ENCODE measurements at places on chromosomes 16 and 17. TPM values are rescaled to one million over a fixed set of nuclear protein-coding genes. Genes with fewer than 3 reads are reported as not detected.
A peak's percentile ranks its signal among the peaks of the same experiment; 100 is the strongest.

DNA sequence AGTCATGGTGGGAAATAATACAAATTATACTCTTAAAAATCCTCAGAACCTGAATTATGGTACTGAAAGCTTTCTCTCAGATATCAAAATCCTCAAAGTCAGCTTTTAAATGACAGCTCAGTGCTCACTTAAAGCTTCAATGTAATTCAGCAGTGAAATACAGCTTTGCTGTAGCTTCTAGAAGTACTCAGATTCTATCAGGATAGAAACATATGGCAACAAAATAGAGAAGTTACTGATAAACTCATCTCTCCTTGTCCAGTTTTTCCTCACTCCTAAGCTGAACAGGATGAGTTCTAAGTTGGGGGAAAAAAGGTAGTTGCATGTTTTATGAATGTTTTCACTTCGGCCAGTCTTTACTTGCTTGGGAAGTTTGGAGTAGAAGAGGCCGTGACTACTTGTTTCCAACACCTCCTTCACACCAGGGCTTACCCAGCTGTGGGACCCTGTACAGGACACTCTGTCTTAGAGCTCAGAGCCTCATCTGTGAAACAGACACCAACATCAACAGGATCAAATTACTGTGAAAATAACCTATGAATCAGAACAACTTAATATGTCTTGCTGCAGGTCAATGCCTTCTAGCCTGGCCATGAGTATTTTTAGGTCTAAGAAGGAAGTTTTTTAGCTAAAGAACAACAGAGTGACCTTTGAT, 30.2 kb downstream of the OGFOD1 start:
- no peaks in the 10 kb centered on the region for H3K27me3 ChIP-seq
- H3K27ac ChIP-seq: no peak overlapping the region

DNA sequence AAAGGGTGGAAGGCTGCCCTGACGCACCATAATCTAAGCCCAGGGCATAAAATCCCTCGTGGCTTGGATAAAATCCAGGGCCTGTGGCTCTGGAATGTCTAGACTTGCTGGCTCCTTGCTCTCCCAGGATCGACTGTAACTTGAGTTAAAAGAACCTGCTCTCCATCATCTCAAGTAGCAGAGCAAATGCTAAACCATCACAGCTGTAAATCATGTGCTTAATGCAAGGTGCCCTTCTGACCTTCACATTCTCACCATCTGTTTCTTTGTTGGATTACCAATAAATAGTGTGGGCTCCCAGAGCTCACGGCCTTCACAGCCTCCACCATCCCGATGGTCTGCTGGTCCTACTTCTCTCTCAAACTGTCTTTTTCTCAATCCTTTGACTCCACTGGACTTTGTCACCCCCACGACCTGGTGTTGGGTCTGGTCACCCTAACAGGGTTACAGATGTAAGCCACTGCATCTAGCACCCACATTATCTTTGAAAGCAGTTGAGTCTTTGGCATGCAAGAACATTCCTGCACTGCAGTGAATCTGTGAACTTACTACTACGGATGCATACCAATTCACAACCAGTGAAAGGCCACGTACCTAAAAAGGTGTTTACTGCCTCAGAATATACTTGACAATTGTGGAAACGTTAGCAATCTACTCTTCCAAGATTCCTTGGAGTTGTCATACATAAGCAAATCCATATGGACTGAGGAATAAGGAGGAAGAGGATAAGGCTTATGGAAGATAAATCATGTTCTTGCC, 15.3 kb downstream of the RSL1D1 start:
- H3K36me3 ChIP-seq: peaks cover 50% of the 10 kb centered on the region
- no peaks in the 10 kb centered on the region for H3K27me3 ChIP-seq
- no peak overlapping the region for H3K27ac ChIP-seq
- H3K4me3 ChIP-seq: no peak overlapping the region
- DNase-seq: no peak
- peaks cover 16% of the 10 kb centered on the region for H3K4me1 ChIP-seq

DNA sequence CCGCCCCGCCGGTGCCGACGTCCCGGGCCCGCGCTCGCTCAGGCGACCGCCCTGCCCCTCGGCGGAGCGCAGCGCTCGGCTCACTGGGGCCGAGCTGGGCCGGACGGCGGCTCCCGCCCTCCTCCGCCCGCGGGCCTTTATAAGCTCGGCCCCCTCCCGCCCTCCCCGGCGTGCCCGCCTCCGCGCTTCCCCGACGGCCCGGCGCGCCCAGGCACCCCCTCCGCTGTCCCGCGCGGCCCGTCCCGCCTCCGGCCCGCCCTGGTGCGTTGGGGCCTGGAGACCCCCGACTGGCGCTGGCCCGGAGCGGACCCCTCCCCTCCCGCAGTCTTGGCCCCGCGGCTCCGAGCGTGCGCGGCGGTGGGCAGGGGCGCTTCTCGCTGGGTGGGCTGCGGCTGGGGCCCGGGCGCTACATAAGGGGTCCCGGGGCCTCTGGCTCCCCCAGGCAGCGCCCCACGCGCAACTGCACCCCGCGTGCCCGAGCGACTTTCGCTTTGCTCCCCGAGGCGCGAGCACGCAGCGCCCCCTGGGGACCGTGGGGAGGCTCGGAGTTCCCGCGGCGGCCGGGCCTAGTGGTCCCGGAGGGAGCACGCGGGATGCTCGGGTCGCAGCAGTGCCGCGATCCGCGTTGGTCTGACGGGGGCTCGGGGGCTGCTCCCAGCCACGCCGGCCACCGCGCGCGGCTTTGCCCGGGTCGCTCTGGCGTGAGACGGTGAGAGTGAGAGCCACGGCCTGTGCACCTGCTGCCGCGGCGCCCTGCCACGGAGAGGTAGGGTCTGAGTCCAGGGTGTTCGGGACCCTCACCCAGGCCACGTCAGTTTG, at the start of gene PIEZO1:
Gene PIEZO1 (minus strand): TSS at position 115 of the 819 bp plus-strand sequence. CDS start 256 bp downstream, outside the sequence.
- peak within 1 kb of the TSS; percentile 99 for H3K4me3 ChIP-seq
- peak; percentile 71 for DNase-seq
- H3K4me1 ChIP-seq: peaks cover 60% of the 10 kb centered on the region
- peaks cover 43% of the 10 kb centered on the region for H3K36me3 ChIP-seq
- H3K27me3 ChIP-seq: no peaks in the 10 kb centered on the region

- peak overlapping the region; percentile 46 for H3K4me3 ChIP-seq
- peaks cover 9% of the 10 kb centered on the region for H3K4me1 ChIP-seq
- no peaks in the 10 kb centered on the region for H3K27me3 ChIP-seq
- no peaks in the 10 kb centered on the region for H3K36me3 ChIP-seq
- H3K27ac ChIP-seq: no peak overlapping the region
These were observed 1.1 kb upstream of the PGAP3 start for GRCh38 chr17:39688945-39689344.

DNA sequence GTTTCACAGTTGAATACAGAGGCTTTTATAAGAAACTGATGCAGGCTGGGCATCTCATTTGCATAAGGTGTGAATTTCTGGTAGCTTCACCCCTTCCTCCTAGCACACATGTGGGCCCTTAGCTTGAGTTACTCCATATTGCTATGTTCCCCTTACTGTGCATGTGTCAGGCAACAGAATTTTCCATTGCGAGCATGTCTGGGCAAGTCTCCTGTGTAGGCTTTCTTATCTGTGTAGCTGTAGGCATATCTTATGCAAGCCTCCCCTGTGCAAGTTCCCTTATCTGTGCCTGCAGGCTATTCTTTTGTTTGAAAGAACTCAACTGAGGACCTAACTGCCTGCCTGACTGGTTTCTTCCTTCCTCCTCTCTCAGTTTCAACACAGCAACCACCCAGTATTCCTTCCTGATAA, 597.4 kb upstream of the CDH5 start:
- no peaks in the 10 kb centered on the region for H3K27me3 ChIP-seq
- H3K4me3 ChIP-seq: no peak overlapping the region
- DNase-seq: no peak
- H3K36me3 ChIP-seq: no peaks in the 10 kb centered on the region
- H3K4me1 ChIP-seq: no peaks in the 10 kb centered on the region

- peaks cover 19% of the 10 kb centered on the region for H3K4me1 ChIP-seq
- peak; percentile 91 for DNase-seq
- no peak within 1 kb of the TSS for H3K27ac ChIP-seq
- H3K27me3 ChIP-seq: peaks cover 91% of the 10 kb centered on the region
- H3K36me3 ChIP-seq: no peaks in the 10 kb centered on the region
These were observed at the start of gene MAPT for GRCh38 chr17:45894022-45894784. Gene MAPT, plus strand, starts transcription at chr17:45894554. Its CDS starts 67,784 bp downstream, at chr17:45962338.

DNA sequence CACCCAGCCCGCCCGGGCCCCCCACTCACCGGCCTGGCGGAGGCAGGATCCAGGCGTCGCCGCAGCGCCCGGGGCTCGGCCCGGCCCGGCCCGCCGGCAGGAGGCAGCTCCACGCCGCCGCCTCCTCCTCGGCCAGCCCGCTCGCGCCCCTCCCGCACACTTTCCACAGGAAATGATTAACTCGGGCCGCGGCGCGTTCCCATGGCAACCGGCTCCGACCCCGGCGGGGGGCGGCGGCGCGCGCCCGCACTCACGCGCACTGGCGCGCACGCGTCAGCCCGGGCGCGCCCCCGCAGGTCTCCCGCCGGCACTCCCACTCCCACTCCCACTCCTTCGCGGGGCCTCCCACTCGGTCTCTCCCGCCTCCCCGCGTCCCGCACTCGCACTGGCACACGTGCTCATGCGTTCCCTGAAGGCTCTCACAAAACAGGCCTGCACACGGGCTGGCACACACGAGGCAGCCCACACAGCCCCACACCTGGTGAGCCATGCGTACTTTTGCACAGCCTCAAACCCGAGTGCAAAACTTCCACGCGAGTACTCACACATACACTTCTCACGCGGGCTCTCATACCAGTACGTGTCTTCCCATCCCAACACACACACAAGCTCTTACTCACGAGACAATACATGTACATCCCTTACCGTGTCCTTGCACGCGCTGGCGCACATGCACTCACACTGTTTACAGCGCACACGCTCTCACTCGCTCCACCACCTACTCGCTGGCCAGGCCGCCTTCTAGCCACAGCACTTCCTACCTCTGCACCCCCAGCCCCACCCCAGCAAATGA, at the start of gene KIFC3:
Gene KIFC3 (minus strand): TSS at position 151 of the 793 bp plus-strand sequence. CDS start 4,248 bp downstream, outside the sequence.
- H3K27me3 ChIP-seq: no peaks in the 10 kb centered on the region
- peak within 1 kb of the TSS; percentile 93 for H3K4me3 ChIP-seq
- peaks cover 33% of the 10 kb centered on the region for H3K36me3 ChIP-seq
- peaks cover 56% of the 10 kb centered on the region for H3K4me1 ChIP-seq

GRCh38 chr17:32141258-32141657, 1.0 kb upstream of the RHOT1 start:
- H3K4me1 ChIP-seq: peaks cover 18% of the 10 kb centered on the region
- H3K36me3 ChIP-seq: peaks cover 3% of the 10 kb centered on the region
- H3K27me3 ChIP-seq: no peaks in the 10 kb centered on the region
- peak overlapping the region; percentile 75 for H3K27ac ChIP-seq
- DNase-seq: peak; percentile 31

DNA sequence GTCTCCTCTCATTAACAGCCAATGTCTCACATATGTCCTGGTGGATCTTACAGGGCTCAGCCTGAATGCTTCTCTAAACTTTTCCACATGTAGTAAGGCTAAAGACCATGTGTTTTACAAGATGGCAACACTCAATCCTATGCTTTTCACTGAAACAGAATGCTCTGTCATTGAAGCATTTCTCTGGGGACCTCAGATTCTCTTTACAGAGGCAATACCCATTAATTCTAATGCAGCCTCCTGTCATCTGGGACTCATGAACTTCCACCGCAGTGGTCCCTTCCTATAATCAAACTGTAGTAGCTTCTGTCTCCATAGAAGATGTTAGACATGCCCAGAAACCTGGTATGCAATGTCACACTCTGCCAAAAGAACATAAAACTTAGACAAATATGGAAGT, 926.6 kb upstream of the RBFOX1 start:
- no peak overlapping the region for H3K4me3 ChIP-seq
- H3K36me3 ChIP-seq: no peaks in the 10 kb centered on the region
- no peaks in the 10 kb centered on the region for H3K4me1 ChIP-seq
- no peaks in the 10 kb centered on the region for H3K27me3 ChIP-seq
- no peak overlapping the region for H3K27ac ChIP-seq

GRCh38 chr16:58114827-58115825, 14.1 kb downstream of the CFAP20 start:
- peak overlapping the region; percentile 9 for H3K27ac ChIP-seq
- H3K4me1 ChIP-seq: peaks cover 19% of the 10 kb centered on the region
- DNase-seq: no peak

GRCh38 chr17:48543107-48543853, 1.6 kb downstream of the HOXB2 start:
- peaks cover 11% of the 10 kb centered on the region for H3K4me1 ChIP-seq
- no peaks in the 10 kb centered on the region for H3K36me3 ChIP-seq
- DNase-seq: peak; percentile 74
- peak overlapping the region; percentile 48 for H3K4me3 ChIP-seq

GRCh38 chr17:53780320-53780719, 42.4 kb upstream of the KIF2B start:
- H3K27me3 ChIP-seq: no peaks in the 10 kb centered on the region
- no peak overlapping the region for H3K27ac ChIP-seq
- H3K4me1 ChIP-seq: no peaks in the 10 kb centered on the region
- no peak for DNase-seq
- no peak overlapping the region for H3K4me3 ChIP-seq
- no peaks in the 10 kb centered on the region for H3K36me3 ChIP-seq

DNA sequence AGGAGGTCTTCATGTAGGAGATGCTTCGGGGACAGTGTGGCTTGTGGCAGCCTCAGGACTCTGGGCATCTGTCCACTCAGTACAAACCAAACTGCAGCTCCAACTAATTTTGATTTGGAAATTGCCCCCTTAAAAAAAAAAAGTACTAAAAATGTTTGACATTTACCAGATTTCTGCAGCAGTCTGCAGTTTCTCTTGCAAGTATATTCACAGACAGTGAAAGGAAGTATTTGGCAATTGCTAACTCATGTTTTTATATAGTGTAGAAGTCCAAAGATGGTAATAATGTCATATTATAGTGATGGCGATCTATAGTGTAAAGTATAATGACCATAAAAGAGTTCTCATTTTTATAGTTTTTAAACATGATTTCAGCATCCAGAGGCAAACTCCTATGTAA, 218.6 kb downstream of the PRKCA start:
- no peak overlapping the region for H3K27ac ChIP-seq
- peaks cover 21% of the 10 kb centered on the region for H3K4me1 ChIP-seq
- no peaks in the 10 kb centered on the region for H3K27me3 ChIP-seq
- no peaks in the 10 kb centered on the region for H3K36me3 ChIP-seq
- DNase-seq: no peak

DNA sequence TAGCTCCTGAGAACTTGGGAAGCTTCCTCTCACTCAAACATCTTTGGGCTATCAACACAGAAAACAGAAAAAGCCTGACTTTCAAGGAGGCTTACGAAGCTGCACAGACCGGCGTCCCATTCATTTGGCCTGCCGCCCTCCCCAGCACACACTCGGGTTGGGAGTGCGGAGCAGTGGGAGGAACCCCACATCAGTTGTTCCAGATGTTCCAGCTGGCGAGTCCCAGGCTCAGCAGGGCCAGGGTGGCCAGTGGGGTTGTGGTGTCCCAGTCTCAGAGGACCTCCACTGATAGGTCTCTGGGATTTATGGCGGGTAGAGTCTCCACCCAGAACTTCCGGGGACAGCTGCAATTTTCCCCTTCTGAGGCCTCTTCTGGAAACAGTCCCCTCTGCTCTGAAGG, 43.1 kb upstream of the DLX4 start:
- H3K27ac ChIP-seq: no peak overlapping the region
- peaks cover 5% of the 10 kb centered on the region for H3K4me1 ChIP-seq
- H3K4me3 ChIP-seq: no peak overlapping the region
- no peak for DNase-seq
- H3K27me3 ChIP-seq: peaks cover 74% of the 10 kb centered on the region

- H3K27ac ChIP-seq: no peak overlapping the region
- peak overlapping the region; percentile 95 for H3K4me3 ChIP-seq
- peak; percentile 15 for DNase-seq
- H3K27me3 ChIP-seq: no peaks in the 10 kb centered on the region
- H3K36me3 ChIP-seq: peaks cover 39% of the 10 kb centered on the region
- peaks cover 28% of the 10 kb centered on the region for H3K4me1 ChIP-seq
These were observed 999 bp downstream of the CMC2 start for GRCh38 chr16:81005610-81006161.

OTOP2 gene
- total RNA-seq: not detected

TERB1 gene
- 0.05 TPM for total RNA-seq

AMZ2 gene
- 174 TPM for total RNA-seq

ZNF423 gene
- total RNA-seq: 3.0 TPM

CLEC10A gene
- total RNA-seq: not detected

MGAT5B gene
- 14.4 TPM for total RNA-seq

All from SJSA1 (cell line).